ENCODE measurements at places on chromosomes 16 and 17.
A peak's percentile ranks its signal among the peaks of the same experiment; 100 is the strongest.

GRCh38 chr17:65228734-65229620 lies 91.8 kb downstream of the RGS9 start:
- peak; percentile 73 for DNase-seq

- no peak for DNase-seq
Observed at GRCh38 chr17:75634754-75635609, 1.7 kb downstream of the SMIM5 start.

DNA sequence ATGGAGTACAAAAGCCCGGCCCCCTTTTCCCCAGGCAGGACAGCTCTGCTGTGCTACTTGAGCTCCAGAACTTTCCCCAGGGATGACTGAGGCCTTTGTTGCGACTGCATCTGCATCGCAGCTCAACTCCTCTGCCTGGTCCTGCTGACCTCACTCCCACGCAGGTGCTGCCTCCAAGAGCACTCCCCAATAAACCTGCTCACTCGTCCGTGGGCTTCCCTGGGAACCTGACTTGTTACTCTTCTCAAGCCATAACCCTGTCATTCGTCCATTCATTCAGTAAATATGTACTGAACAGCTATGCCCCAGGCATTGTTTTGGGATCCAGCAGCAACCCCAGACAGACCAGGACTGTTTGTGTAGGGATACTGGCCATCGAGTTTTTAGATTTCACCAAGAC lies 11.6 kb upstream of the RMI2 start:
- DNase-seq, result no peak

GRCh38 chr16:13426269-13426668 lies 493.7 kb upstream of the ERCC4 start:
- no peak for DNase-seq

DNA sequence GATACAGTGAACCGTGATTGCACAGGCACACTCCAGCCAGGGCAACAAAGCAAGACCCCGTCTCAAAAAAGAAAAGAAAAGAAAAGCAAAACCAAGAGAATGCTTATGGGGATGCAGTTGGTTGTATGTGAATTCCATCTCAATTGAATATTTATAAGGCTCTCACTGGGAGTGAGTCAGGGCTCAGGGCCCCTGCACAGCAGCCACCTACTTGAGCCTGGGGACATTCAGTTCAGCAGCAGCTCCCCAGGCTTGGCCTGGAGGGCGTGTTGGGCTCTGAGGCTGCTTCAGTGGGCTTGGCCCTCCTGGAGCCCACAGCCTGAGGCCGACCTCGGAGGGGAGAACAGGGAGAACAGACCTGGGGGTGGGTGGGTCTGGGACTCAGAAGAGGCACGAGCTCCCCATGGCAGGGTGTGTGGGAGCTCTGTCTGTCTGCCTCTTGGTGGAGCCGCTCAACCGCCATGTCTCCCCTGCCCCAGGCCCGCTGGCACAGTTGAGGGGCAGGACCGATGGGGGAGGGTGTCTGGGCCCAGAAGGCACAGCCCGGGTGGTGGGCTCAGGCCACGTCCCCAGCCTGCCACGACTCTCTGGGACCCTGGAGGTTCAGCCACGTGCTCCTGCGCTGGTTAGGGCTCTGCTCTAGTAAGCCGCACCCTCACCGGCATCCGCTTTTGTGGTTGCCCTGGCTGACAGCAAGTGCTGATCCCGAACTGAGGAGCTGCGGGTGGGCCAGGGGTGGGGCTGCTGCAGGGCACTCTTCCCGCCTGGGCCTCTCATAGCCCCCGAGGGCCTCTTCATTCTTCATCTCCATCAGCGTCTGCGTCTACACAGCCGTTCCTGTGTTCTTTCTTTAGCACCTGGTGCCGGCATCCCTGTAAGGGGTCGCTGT lies 24.8 kb downstream of the ZFPM1 start:
- peak; percentile 35 for DNase-seq

- DNase-seq, result no peak
Observed at GRCh38 chr17:10337976-10338375, 34.8 kb downstream of the MYH13 start.

DNA sequence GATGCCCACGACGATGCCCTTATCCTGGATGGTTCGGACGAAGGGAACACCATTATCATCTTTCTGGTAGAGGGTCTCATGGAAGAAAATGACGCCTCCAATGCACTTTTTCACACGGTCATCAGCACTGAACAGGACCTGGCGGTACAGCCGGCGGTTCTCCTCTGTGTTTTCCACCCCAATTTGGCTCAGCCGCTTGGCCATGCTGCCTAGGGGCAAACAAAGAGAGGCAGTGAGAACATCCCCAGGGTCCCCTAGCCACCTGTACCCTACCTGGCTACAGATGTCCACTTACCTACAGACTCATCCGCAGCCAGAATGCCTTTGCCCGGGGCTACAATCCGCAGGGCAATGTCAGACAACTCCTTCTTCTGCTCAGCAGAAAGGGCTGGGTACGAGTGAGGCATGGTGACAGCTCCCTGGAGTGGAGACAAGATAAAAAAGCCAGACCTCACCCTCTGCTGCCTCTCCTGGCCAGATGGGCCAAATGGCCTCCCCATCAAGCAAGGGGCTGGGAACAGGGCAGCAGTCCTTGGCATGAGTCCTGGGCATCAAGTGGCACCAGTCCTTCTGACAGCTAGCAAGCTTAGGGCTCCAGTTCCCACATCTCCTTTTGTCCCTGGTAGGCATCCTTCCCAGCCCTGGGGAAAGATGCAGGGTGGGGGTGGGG lies 1.4 kb downstream of the ALDOC start:
- DNase-seq, result no peak

DNA sequence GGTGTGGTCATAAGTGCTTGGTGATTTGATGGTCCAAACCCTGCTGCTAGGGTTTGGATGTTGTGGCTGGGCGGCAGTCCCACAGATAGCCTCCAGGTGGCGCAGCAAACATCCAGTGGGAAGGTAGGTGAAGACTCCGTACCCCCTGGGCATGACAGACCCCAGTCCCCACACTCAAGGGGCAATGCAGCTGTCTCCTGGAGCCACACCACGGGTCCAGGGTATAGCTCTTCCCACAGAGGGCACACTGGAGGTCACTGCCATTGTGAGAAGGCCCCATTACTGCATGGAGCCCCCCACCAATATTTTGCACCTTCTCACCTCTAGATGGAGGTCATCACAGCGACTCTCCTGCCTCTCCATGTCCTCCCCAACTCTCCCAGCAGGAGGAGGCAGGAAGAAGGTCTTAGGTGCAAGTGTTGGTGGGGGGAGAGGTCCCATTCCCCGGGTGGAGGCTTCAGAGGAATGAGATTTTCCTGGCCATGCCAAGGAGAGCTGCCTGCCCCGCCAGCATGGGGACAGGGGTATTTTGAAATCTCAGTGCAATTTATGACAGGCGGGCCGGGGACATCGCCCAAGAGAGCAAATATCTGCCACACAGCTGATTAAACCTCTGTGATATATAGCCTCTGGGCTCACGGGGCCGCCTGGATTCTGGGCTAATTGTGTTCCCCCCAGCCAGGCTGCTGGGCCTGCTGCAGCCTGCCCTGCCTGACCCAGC lies 17.1 kb upstream of the C17orf113 start:
- DNase-seq, result peak; percentile 74

DNA sequence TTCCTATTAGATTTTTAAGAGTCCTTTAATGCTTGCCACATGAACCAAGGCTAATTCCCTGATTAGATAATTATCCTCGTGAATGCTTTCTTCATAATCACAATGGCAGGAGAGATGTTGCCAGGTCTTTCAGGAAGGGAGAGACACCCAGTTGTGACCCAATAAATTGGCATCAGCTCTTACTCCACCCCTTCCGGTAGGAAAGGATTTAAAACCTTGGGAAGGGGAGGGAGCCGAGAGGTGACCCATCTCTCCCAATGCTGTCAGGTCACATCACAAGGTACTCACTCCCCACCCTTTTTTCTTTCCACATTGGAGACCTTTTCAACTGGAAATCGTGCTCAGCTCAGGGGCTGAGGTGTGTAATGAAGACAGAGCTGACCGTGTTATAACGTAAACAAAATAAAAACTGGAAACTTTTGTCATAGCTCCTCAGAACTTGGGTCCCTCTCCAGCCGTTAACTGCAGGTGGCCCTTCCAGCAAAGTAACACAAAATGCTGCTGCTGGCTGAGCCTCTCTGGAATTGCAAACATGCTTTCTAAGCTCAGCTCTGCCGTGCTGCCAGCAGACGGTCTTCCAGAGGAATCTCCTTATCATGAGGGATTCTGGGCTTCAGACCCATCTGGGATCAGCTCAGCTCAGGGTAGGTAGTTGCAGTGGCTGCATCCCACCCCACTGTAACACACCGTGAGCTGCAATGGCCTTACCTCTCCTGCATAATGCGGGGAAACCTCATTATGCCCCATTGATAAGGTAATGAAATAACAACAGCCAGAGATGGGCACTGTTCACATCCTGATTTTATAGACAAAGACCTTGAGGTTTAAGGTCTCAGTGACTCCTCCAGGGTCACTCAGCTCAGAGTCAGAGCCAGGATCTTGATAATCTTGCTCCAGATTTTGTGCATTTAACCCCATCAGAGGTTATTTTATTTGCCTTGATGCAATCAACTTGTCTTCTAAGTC lies 15.6 kb downstream of the TMEM100 start:
- no peak for DNase-seq

DNA sequence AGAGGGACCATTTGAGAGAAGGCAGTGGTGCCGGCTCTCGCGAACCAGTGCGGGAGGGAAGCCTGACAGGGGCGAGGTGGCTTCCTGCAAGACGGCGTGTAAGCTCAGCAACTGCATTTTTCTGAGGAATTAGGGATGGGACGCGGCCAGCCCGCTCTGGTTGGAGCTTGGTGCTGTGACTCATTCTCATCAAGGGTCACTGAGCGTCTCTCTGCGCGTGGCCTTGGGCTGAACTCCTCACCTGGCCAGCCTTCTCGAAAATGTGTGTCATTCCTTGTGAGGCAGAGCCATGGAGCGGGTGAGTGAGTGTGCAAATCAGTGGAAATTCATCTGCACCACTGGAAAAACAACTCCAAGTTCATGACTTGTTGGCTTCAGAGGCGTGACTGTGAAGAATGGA lies 52.8 kb downstream of the NTN1 start:
- DNase-seq, result no peak

DNA sequence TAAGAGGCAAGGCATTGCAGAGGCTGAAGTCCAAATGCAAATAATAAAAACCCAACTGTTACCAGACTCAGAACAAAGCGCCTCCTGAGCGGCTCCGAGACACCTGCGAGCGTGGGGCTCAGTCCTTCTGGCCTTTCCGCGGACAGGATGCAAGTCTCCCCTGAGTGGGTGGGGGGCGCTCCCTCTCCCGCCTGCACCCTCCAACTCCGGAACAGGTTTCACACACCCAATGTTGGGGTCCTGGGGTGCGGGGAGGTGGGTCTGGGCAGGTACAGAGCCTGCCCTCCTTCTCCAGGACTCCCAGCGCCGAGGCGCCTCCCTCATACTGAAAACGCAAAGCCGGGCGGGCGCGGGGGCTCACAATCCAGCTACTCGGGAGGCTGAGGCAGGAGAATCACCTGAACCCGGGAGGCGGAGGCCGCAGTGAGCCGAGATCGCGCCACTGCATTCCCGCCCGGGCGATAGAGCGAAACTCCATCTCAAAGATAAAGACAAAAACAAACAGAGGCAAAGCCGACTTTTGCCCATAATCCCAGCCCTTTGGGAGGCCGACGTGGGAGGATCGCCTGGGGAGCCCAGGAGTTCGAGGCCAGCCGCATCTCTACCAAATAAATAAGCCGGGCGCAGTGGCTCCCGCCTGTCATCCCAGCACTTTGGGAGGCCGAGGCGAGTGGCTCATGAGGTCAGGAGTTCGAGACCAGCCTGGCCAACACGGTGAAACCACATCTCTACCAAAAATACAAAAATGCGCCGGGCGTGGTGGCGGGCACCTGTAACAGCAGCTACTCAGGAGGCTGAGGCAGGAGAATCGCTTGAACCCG lies 893 bp downstream of the GINS2 start:
- DNase-seq, result peak; percentile 15

DNA sequence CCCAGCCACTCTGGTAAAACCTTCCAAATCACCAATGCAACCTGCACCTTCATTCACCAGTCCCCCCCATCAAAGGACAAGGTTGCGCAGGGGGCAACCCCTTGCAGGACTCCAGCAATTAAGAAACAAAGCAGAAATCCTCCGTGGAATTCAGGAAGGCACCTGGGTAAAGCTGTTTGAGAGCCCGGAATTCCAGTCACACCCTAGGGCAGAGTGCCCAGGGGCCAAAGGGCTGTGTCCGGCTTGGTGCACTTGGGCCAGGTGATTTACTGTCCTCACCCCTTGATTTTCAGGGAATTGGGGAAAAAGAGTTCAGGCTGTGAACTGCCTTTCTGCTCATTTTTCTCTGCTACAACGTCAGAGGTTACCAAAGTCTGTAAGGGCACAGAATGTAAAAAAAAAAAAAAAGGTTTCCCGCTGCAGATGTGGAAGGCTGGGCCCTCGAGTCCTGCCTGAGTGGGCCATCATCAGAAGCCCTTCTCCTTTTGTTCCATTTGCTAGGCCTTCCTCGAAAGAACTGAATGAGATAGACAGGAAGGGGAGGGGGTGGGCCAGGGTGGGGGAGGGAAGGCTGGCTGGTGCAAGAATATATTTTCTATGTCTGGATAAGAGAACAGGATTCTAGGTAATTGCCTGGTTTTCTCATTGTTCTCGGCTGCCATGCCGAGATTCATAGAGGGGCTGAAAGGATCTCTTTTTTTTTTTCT lies 266.5 kb upstream of the PSMD7 start:
- no peak for DNase-seq

- no peak for DNase-seq
Observed at GRCh38 chr17:49464049-49464448, 31.0 kb upstream of the NGFR start.
